ENCODE measurements at places on chromosomes 1 and 21.
A peak's percentile ranks its signal among the peaks of the same experiment; 100 is the strongest.

- no peak for DNase-seq
These were observed 77.0 kb downstream of the ZMYM4 start for GRCh38 chr1:35345439-35345981.

DNA sequence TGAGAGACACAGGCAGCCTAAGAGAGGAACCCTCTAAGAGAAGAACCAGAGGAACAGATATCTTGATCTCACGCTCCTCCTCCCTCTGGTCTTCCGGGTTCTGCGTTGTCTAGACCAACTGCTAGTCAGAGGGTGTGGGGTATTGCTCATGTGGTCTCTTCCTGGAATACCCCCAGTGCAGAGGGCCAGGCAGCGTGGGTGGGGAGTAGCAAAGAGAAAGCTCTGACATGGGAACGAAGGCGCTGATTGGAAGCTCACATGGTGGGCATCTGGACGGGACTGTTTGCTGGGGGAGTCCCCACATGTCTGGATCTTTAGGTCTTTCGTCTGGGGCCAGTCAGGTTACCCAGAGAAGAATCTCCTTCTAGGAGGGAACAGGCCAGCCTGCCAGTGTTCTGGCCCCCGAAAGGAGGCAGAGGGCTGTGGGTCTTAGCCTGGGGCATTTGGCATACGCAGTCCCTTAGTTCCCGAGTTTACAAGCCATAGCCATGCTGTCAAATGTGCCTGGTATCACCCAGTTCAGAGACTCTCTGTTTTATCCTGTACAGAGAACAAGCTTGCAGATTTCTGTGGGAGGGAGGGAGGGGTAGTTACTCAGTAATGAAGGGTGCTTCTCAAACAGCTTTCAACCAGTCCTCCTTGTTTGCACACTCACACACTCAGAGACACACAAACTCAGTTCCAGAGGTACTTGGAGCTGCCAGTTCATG, 18.3 kb upstream of the IL6R start:
- peak; percentile 72 for DNase-seq

DNA sequence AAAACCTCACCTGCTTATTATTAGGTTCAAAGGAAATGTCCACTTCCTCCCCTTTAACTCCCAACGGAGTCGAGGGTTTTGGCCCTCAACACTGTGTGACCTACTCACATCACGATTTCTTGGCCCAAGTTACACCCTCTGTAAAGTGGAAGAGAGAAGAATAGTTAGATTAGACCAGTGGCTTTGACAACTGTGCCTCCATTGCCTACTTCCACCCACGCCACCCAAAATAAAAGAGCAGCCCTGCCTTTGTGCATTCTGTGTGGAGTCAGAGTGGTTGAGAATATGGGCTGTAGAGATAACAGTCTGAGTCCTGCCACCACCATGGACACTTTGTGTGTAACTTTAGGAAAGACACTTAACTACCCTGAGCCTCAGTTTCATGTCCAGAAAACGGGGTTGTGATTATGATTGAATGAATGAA, 4.1 kb upstream of the HDGF start:
- DNase-seq, result no peak

DNA sequence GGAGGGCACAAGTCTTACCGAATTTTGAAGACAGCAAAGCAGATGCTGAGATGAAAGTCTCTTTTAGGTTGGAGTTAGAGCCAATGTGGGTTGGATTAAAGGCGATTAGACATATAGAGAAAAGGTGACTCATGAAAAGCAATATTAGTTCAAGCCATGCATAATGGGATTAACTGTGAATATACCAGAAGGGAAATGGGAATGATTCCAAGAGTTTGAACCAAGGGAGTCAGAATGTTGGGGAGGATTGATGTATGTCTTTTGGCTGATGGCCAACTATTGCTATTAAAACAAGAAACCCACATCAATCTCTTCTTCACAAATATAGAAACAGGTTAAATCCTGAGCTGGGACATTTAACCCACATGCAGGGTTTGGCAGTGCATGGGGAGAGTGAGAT, 1.2 kb downstream of the HMGCS2 start:
- no peak for DNase-seq

- no peak for DNase-seq
These were observed 7.8 kb upstream of the GBP2 start for GRCh38 chr1:89133747-89134146.

DNA sequence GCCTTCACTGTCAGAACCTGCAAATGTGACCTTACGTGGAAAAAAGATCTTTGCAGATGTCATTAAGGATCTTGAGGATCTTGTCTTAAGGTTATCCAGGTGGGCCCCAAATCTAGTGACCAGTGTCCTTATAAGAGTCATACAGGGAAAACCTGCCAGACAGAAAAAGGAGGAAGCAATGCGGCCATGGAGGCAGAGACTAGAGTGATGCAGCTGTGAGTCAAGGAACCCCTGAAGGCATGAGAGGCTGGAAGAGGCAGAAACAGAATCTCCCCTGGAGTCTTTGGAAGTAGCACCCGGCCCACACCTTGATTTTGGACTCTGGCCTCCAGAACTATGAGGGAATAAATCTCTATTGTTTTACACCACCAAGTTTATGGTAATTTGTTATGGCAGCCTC, 36.5 kb upstream of the DNASE2B start:
- no peak for DNase-seq

GRCh38 chr1:207470927-207471326, 16.8 kb downstream of the CR2 start:
- no peak for DNase-seq

DNA sequence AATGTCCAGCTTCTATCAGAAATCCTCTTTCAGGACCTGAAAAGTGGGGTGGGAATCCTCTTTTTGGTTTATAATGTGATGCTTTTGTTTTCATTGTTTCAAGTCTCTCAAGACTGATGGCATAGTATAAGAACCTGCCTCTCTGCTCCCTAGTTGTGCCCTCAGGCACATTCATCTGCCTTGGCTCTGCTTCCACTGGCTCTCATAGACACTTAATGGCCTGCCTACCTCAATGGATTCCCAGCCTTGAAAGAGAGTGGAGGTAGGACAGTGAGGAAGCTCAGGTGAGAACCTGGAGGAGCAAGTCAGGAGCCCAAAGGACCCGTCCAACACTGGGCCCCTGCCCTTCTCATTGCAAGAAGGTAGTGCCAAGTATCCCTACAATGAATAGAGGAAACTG, 4.8 kb downstream of the TTLL7 start:
- no peak for DNase-seq

- DNase-seq, result no peak
These were observed 4.6 kb upstream of the NAXE start for GRCh38 chr1:156586892-156587477.

All from stimulated activated CD4-positive, alpha-beta T cell treated with anti-CD3 and anti-CD28 coated beads, TNF-alpha, amount 100 ng/mL, for 48 hours (primary cell).